T-helper 2 cell treated with Interferon-gamma antibody and Interleukin-4, amounts not matched to agents 5 μg/mL and 100 μg/mL, for 36 hours (primary cell): ENCODE measurements at places on chromosomes 4 and X.

DNA sequence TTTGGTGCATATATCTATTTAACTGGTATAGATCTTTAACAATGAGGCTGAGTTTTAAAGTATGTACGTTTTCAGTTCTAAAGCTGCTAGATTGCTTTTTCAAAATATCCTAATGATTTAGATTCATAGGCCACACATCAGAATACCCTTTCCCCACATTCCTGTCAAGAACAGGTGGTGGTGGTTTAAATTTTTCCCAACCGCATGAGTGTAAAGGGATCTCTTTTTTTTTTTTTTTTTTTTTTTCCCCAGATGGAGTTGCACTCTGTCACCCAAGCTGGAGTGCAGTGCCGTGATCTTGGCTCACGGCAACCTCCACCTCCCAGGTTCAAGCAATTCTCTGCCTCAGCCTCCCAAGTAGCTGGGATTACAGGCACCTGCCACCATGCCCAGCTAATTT is 28.0 kb downstream of the NUP54 start:
- no peak for DNase-seq

- no peak for DNase-seq
Observed at GRCh38 chrX:9706421-9706820, 59.2 kb downstream of the GPR143 start.

DNA sequence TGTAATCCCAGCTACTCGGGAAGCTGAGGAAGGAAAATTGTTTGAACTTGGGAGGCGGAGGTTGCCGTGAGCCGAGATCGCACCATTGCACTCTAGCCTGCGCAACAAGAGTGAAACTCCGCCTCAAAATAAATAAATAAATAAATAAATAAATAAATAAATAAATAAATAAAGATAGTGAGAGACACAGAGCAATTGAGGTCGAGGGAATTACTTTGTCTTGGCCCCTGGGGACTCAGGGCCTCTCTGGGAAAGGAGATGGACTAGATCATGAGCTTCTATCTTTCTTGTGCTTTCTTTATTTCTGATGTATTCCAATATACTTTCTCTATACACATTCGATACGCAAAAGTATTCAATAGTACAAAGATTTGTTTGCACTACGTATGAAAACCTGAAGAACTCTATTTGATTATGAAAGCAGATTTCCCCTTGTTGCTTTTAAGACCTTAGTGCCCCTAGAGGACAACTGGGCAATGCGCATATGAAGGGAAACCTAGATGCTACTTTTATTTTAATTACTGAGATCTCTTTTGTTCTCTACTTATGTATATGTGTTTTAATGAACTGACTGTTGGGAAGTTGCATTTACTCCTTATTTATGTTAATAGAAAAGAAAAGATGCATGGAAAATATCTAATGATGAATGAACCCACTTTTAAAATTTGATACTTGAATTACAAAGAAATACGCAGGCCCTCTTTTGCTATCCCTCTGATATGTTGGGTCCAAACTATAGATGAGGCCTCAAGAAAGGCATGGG is 12.8 kb upstream of the ELOVL6 start:
- no peak for DNase-seq

DNA sequence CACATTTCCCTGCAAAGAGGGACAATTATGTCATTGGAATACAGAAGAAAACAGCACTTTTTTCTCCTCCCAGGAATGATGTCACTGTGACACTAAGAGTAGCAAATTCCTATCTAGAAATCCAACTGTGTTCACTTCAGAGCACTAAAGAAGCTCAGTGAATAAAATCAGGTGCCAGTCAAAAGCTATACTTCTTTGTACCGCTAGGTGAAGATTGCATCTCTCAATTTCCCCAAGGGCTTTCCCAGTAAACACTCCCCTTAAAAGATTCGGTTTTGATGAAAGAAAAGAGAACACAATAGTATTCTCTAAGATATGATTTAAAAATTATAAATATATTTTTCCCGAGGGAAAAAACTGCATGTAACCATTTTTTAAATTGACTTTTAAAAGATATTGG is 104.7 kb upstream of the MID1 start:
- no peak for DNase-seq

DNA sequence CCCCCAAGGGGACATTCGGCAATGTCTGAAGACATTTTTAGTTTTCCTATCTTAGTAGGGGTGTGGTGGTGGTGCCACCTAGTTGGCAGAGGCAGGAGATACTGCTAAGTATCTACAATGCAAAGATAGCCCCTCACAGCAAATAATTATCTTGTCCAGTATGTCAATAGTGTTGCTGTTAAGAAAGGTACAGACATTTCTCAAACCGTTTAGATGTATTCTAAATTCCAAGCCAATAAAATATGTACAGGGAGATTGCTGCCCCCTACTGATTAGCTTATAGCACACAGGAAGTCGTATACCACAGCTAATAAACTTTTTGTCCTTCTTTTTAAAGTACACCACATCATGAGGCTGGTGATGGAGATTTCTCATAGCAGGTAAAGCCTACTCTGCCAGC is 260.5 kb downstream of the TMA16 start:
- DNase-seq = no peak

DNA sequence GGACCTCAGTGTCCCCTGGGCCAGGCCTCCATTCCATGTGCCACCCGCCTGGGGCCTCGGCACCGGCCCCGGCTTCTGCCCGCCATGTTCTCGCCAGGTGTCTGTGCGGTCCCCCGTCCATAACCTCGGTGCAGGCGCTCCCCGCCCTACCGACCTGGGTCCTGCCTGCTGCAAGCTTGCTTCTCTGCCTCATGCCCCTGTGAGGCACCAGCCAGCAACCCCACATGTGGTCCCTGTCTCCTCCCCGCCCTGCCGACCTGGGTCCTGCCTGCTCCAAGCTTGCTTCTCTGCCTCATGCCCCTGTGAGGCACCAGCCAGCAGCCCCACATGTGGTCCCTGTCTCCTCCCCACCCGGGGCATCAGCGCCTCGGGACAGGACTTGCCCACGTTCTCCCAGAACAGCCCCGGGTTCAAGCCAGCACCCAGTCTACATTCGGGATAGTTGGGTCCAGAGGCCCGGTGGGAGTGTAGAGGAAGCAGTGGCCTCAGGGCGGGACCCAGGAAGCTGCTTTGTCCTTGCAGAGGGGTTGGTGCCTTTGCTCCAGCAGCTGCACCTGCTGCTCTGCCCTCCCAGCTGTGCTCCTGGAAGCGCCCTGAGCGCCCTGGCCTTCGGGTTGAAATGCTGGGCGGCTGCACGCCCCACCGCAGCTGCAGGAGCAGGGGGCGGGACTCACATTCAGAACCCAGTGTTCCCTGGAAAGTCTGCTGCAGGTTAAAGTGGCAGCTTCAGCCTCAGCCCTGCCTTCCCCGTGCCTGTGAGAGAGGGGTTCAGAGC is 20.1 kb upstream of the UVSSA start:
- no peak for DNase-seq

GRCh38 chr4:73976716-73977115 is 5.1 kb downstream of the PF4 start:
- no peak for DNase-seq

- DNase-seq = no peak
Observed at GRCh38 chr4:177855507-177856197, 413.4 kb upstream of the AGA start.

- no peak for DNase-seq
Observed at GRCh38 chr4:99300934-99301333, 10.1 kb upstream of the ADH1A start.

DNA sequence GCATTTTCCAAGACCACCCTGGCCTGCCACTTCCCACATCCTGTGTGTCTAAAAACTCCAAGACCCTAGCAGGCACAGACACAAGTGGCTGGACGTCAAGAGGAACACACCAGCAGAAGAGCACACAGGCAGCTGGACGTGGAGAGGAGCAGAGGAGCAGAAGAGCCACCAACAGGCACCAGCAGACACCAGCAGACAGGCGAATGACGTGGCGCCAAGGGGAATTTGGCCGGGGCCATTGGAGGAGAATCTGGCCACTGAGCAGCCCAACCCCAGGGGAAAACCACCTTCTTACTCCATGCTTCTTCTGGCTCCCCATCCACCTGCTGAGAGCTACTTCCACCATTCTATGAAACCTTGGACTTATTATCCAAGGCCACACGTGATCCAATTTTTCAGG is 243.1 kb upstream of the CTSO start:
- DNase-seq = no peak

GRCh38 chr4:40033613-40034012 is 23.0 kb upstream of the N4BP2 start:
- no peak for DNase-seq

- no peak for DNase-seq
Observed at GRCh38 chr4:121278811-121279368, 101.9 kb downstream of the QRFPR start.

GRCh38 chr4:169662206-169662605 is 41.8 kb downstream of the CLCN3 start:
- no peak for DNase-seq

DNA sequence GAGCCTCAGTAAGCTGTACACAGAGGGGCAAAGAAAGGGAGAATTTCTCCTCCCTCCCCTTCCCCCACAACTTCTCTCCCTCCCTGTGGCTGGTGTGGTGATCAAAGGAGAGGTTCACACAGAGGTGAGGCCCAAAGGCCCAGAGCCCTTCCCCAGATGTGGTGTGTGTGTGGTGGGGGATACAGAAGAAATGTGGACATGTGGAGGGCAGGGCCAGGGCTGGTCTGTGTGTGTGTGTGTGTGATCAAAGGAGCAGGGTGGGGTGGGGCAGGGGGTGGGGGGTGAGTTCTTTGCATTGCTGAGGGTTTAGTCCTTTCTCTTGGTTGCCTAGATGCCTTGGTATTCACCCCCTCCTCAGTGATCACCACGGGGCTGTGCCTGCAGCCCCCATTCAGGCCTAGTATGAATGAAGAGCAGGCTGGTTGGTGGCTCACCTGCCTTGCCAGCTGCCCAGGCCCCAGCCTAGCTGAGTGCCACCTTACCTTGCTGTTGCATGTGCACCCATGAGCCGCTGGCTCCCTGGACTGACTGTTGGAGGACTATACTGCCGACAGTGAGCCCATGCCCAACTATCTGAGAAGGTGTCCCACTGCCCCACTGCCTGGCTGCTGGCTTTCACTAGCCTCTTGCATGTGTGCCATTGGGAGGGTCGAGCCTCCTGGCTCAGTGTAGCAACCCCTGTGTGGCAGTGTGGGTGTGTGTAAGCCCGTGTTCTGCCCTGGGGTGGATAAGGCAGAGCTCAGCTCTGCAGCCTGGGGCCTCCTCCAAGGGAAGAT is 101.9 kb downstream of the EFNB1 start:
- DNase-seq = no peak

DNA sequence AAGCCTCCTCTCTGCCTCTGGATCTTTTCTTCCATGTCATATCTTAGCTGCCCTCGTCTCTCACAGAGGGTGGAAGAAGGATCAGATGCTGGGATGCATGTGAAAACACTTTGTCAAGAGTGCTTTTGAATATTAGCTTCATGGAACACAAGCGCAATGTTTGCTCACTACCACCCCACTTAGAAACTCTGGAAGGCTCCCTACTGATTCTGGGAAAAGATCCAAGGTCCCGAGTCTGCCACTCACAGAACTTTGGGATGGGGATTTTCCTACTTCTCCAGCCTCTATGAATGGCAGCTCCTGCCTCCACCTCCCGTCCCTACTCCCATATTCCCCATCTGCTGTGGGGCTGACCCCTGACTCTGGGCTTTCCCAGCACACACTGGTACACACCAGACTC is 40.2 kb upstream of the CRMP1 start:
- no peak for DNase-seq

GRCh38 chr4:80264825-80265224 is 1.6 kb upstream of the FGF5 start:
- DNase-seq = no peak

DNA sequence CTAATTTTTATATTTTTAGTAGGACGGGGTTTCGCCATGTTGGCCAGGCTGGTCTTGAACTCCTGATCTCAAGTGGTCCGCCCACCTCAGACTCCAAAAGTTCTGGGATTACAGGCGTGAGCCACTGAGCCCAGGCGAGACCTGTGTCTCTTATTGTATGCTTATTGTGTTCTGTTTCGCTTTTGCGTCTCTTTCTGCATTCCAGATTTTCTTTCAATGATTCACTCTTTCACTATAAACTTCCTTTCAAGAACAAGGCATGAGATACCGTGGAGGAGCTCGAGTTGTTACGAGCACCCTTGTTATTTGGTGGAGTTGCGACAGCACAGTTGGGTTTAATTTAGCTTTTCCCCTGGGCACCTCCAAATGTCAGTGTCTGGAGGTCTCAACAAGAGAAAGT is 366.7 kb upstream of the FAT1 start:
- no peak for DNase-seq

DNA sequence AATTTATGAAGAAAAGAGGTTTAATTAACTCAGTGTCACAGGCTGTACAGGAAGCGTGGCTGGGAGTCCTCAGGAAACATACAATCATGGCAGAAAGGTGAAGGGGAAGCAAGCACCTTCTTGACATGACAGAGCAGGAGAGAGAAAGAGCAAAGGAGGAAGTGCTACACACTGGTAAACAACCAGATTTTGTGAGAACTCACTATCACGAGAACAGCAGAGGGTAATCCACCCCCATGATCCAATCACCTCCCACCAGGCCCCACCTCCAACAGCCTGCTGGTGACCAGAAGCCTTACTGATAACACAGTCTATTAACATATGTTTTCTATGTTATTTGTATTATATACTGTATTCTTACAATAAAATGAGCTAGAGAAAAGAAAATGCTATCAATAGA is 254.8 kb downstream of the PCDH10 start:
- DNase-seq = no peak

DNA sequence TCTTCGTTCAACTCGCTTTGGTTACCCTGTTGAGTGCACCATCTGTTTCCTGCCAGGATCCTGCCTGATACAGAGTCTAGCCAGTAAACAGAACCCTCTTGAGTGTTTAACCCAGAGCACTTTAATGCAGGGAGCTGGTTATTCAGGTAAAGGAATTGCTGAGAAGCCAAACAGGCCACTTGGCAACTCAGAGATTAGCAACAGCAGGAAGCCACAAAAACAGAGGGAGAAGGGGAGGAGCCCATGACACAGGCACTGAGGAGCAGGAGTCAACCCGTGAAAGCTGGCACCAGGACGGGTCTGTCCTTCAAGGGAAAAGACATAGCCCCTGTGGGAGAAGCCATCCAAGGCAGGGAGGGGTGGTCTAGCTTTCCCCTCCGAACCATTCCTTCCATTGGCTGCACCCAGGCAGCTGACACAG is 641.4 kb downstream of the ZNF674 start:
- DNase-seq = no peak

- no peak for DNase-seq
Observed at GRCh38 chr4:56681853-56682525, 893 bp upstream of the HOPX start.

- DNase-seq = no peak
Observed at GRCh38 chr4:10750714-10751113, 66.1 kb upstream of the CLNK start.

GRCh38 chr4:55903577-55903976 is 45.2 kb upstream of the CEP135 start:
- DNase-seq = no peak

GRCh38 chr4:138728566-138728965 is 287.0 kb upstream of the NOCT start:
- no peak for DNase-seq

GRCh38 chr4:127284236-127284635 is 348.5 kb upstream of the INTU start:
- DNase-seq = no peak

- DNase-seq = no peak
Observed at GRCh38 chr4:154124539-154125255, 335.8 kb upstream of the SFRP2 start.
